ENCODE measurements at places on chromosomes 7 and 10. TPM values are rescaled to one million over a fixed set of nuclear protein-coding genes. Genes with fewer than 3 reads are reported as not detected.

LHFPL3 gene
- total RNA-seq: 0.06 TPM

DNA sequence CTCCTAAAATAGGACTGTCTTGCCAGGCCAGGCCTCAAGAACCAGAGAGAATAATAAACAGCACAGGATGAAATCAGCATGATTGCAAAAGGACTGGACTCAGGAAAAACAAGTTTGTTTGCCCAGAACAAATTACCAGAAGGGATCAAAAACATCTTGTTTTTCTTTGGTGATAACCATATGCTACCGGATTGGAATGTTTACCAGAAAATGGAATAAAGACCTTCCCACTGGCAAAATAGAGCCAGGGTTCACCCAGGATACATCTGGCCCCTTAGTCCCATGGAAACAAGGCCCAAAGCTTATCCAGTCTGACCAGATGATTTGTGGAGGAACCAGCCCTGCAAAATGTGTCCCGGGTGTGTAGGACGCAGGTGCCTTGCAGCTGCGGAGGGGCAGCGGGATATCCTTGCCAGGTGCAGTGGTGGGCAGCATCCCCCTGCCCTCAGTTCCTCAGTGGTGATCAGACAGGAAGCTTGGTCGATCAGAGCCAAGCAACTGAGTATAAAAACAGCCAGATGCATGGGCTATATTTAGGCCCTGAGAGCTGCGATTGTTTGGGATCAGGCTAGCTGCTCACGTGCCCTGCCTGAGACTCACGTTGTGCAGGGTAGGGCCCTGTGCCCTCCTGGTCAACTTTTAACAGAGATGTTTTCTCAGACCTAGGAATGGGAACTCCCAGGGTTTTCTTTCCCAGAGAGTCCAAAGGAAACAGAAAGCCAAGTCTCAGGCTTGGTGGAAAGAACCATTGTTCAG, 4.6 kb upstream of the ZNF22 start:
- DNase-seq: no peak

GRCh38 chr10:14686356-14686755, 88.3 kb downstream of the FAM107B start:
- DNase-seq: no peak

IL2RA gene
- total RNA-seq: not detected

MXI1 gene
- total RNA-seq: 6.5 TPM

- no peak for DNase-seq
These were observed 471 bp downstream of the PFKP start for GRCh38 chr10:3067859-3068179.

GRCh38 chr10:43866712-43867111, 218.0 kb upstream of the ZNF32 start:
- DNase-seq: no peak
